ENCODE measurements at places on chromosomes 4 and X. TPM values are rescaled to one million over a fixed set of nuclear protein-coding genes. Genes with fewer than 3 reads are reported as not detected.

The REELD1 gene
- polyA plus RNA-seq, result 0.76 TPM

The PRR32 gene
- not detected for polyA plus RNA-seq

The APLN gene
- 0.19 TPM for polyA plus RNA-seq

The JCHAIN gene
- polyA plus RNA-seq, result 2.0 TPM

The ZNF185 gene
- 4.8 TPM for polyA plus RNA-seq

The CSAG2 gene
- not detected for polyA plus RNA-seq

The EPGN gene
- polyA plus RNA-seq, result not detected

All from pancreas (tissue), 10 donors.